Stimulated activated CD4-positive, alpha-beta T cell treated with anti-CD3 and anti-CD28 coated beads, Interleukin-2, amount 100 ng/mL, for 24 hours (primary cell): ENCODE measurements at places on chromosomes 3 and 15.

DNA sequence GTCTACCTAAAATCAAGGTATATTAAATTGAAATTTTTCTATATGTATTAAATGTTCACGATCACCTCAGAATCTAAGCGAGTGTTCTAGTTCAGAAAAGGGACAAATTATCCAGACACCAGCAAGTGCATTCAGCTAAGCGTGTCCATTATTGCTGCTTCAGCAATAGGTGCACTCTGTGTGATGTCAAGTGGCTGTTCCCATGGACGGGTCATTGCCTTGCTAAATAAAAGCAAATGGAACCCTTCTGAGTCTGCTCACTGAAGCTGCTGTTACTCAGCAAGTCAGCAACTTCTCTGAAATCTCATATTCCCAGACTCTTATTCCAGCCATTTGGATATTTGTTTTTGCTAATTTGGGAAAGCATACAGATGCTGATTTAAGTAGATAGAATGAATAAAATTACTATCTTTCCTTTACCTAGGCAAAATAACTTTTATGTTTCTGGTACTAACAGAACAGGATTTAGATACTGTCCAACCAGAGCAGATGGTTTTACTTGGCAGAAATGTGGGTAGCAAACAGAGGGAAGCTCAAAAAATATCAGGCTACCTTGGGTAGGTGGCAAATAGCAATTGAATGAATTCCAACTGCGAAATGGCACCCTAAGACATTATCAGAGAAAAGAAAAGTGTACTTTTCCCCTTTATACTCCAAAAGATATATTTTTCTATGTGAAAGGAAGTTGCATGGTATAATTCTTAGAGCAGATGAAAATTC, 407.0 kb downstream of the GAP43 start:
- DNase-seq, result no peak

DNA sequence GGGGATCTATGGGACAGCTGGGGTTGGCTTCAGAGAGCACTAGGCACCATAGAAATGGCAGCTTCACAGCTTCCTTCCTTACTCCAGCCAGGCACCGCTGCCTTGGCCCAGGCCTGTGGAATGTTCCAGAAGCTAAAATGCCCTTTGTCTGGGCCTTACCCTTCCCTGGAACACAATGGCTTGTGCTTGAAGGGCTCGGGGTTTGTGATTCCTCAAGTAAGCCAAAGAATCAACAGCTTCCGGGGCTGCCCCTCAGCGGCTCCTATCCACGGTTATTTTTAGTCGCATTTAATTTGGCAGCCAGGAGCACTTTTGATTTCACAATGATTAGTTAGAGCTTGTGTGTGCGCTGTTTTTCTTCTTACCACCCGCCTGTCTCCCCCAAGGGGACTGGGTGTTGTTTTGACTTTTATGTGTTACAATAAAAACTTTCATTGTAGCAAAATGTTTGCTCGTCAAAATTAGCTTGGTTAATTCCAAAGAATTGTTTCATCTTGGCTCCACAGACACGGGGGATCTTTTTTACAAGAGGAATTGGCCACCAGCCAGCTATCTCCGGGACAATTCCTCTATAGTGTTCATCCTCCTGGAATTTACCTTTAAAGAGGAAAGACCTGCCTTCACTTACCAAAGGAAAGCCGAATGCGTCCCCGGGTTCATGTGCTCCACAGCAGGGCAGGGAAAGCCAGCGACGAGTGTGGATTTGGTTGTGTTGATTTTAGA, 73.8 kb downstream of the TLE3 start:
- DNase-seq, result no peak

DNA sequence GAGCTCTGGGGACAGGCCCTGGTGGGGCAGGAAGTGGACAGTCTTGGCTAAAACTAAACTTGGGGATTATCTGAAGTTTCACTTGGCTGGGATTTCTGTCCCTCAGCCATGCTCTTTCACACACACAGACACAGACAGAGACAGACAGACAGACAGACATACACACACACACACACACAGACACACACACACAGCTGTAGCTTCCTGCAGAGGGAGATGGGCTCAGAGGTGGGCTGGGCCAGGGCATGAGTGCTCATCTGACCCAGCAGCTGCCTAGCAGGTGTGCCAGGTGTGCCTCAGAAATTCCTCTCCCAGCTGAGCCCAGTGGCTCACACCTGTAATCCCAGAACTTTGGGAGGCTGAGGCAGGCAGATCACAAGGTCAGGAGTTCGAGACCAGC, 3.3 kb downstream of the RHOV start:
- DNase-seq, result no peak

DNA sequence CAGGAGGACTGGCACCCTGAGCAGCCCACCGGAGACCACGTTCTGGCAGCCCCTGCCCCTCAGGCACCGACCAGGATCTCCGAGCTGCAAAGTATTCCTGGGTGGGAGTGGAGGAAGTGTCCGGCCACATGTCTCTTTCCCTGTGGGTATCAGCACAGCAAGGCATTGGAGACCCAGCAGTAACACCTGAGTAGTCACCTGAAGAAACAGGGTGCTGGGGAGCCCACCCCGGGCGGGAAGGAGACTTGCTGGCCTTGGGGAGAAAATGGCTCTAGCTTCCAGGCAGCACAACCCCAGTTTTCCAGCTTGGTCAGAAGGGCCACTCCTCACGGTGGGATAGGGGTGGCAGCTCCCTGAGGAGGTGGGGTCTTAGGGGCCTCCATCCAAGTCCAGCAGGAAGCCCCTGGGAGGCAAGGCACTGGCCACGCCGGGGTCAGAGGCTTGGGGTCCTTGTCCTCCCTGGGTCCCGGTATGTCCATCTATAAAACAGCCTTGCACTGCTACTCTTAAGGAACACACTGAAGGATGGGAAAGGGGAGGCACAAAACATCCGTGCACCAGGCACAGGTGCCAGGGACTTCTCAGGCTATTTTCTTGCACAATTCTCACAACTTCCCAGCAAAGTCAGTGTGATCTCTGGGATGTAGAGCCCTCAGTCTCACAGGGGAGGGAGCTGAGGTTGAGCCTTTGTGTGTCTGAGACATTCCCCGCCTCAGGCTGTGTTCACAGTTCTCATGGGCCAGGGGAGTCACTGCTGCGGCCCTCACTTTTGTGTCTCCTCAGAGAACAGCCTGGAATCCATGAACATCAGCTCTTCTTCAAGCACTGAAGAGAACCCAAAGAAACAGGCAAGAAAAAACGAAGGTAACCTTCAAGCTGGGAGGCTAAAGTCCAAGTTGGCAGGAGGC, 11.9 kb downstream of the CFAP100 start:
- no peak for DNase-seq

- DNase-seq, result no peak
These were observed 500.2 kb upstream of the NR2F2 start for GRCh38 chr15:95830281-95830680.

DNA sequence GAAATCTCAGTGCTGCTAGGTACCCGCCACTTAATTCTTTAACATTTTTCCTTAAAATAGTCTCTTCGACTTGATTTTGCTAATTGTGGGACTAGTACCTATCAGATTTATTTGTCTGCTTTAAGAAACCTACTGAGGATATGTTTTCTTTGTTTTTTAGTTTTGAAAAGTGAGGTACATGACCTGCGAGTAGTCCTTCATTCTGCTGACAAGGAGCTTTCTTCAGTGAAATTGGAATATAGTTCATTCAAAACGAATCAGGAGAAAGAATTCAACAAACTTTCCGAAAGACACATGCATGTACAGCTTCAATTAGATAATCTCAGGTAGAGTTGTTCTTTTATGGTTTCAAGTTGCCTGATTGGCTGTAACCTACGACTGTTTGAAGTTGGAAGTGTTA, 47.0 kb upstream of the TMEM42 start:
- no peak for DNase-seq

GRCh38 chr3:195007766-195008165, 263.2 kb downstream of the XXYLT1 start:
- no peak for DNase-seq

GRCh38 chr15:85763157-85763556, 31.6 kb downstream of the KLHL25 start:
- DNase-seq, result no peak

DNA sequence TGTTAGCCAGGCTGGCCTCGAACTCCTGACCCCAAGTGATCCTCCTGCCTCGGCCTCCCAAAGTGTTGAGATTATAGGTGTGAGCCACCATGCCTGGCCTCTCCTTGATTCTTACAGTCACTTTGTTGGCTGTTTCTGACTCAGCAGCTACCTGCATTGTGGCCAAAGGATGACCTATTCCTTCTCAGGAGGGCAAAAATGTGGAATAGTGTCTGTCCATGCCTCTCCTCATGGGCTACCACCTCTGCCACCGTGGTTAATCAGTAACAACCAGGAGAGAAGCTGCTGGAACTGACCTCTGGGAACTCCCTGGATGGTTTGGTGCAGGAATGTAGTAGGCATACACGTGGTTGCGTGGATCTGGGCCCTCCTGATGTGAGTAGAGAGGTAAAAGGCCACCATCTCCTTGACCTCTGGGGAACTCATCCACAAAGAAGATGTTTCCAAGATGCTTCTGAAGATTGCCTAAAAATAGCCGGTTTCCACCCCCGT, 63.3 kb downstream of the FLNB start:
- DNase-seq, result no peak

DNA sequence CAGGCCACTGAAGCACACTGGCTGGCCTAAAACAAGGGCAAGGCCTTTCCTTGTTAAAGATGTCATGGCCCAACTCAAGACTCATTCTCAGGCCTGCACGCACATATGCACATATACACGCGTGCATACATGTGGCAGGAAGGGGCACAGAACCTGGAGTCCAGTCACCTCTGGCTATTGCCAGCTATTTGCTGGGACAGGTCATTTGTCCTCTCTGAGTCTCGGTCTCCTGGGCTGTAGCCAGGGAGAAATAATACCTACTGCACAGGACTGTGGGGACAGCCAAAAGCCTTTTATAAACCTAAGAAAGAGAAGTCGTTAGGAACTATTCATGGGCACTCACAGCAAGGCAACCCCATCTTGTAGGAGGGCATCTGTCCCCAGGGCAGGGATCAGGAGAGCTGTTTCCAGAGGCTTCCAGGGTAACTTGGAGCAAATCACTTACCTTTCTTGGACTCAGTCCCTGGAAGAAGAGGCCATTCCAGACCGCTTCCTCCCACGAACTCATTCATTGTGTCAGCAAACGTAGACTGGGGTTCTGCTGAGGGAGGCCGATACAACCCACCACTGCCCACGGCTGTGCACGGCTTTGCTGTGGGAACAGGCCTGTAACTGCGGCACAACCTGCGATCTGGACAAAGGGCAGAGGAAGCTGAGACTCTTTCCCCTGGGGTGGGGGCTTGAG, 41.1 kb upstream of the RHO start:
- no peak for DNase-seq

GRCh38 chr3:53089511-53089910, 40.7 kb downstream of the RFT1 start:
- DNase-seq, result no peak

DNA sequence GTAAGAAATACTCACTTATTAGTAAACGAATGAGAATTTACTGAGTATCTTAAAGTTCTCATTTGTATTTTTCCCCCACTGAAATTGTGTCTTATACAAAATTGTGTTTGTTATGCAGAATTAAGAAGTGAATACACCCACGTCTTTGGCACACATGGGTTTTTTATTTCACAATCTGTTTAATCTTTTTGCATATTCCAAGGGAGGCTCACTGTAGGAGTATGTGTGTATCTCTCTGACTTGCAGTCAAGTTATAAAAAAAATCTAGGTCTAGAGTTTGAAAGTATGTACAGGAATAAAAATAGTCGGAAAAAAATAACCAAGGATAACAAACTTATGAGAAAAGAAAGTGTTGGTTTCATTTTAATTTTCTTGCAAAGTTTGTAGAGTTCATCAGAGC, 255.2 kb downstream of the PDCD6IP start:
- no peak for DNase-seq

- DNase-seq, result no peak
These were observed 47.1 kb downstream of the HHLA2 start for GRCh38 chr3:108343491-108343890.

DNA sequence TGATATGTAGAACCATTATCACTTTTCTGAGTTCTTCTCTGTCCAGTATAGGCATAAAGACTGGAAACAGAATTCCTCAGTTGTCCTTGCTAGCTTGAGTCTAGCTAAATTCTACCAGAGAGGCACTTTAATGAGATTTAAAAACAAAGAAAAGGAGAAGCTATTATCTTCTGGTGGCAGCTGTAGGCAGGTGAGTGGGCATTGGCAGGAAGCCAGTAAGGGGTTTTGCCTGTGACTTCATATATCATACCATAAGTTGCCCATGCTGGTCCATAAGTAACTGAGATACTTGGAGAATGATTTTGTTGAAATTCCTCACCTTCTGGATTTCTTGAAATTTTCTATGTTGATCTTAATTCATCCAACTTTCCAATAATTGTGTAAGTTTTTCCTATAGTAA, 402.3 kb upstream of the TGFBR2 start:
- DNase-seq, result no peak

DNA sequence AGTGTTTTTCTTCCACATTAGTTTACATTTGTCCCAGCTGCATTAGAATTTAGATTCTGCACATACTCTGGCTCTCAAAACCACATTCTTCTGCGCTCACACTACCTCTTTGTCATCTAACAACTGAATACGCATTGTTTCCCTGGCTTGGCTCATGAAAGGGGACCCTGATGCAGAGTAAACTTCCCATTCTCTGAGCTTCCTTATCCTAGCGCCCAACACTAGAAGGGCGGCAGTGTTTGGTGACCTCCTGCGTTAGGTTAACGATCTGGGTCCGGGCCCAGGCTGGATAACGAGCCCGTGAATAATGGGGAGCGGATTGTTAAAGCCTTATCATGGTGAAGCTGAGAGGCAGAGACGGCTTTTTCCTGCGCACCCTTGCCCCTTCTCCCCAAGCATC, 63.9 kb downstream of the ETV5 start:
- no peak for DNase-seq

GRCh38 chr3:62975566-62975965, 100.3 kb upstream of the CADPS start:
- no peak for DNase-seq

DNA sequence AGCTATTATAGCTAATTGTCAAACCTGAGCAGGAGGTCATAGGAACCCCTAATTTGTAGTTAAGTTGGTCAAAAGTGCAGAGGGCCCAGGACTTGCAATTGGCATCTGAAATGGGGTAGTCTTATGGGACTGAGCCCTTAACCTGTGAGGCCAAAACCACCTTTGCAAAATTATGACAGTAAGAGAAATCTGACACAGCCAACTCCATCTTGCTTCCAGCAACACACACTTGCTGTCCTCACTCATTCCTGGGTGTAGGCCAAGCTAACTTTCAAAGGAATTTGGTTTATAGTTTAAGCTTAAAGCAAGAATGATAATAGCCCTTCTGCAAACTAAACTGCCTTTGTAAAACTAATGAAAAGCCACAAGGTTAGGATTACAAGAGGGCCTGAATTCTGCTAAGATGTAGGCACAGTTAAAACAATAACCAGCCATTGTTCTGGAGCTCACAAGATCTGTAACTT, 57.6 kb upstream of the FRMD4B start:
- no peak for DNase-seq

- no peak for DNase-seq
These were observed 69.0 kb upstream of the RAD18 start for GRCh38 chr3:9032231-9032777.

- DNase-seq, result no peak
These were observed 8.9 kb downstream of the DZIP3 start for GRCh38 chr3:108598375-108598774.
